Cardiac septum (tissue), 1 donor: ENCODE measurements at places on chromosomes 11 and 22. TPM values are rescaled to one million over a fixed set of nuclear protein-coding genes. Genes with fewer than 3 reads are reported as not detected.

Gene CCDC86
- 10.3 TPM for total RNA-seq

Gene LRRC55
- total RNA-seq: 0.13 TPM

Gene OR52I2
- not detected for total RNA-seq

Gene SLN
- 19.0 TPM for total RNA-seq

Gene OR52H1
- not detected for total RNA-seq

DNA sequence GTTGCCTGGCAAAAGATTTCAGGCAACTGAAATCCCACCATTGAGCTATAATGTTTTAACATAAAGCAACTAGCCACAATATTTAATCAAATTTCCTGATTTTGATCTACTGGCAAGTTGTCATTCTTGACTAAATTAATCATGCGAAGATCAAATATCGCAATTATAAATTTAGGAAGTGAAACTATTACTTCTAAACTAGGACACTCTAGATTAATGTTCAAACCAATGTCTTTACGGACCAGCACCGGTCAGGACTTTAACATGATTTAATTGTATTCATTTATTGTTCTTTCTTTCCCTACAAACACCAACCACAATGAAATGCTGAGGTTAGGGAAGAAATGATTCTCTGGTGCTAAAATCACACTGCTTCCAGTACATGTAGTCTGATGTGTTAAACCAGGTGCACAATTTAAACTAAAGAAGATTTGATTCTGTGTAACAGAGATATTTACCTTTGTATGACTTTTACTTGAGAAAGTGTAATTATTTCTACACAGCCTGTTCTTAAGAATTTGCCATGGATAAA, 14.9 kb downstream of the GAS2 start:
- DNase-seq: no peak

- DNase-seq: no peak
These were observed 2.0 kb upstream of the KDELR3 start for GRCh38 chr22:38465673-38466490.

DNA sequence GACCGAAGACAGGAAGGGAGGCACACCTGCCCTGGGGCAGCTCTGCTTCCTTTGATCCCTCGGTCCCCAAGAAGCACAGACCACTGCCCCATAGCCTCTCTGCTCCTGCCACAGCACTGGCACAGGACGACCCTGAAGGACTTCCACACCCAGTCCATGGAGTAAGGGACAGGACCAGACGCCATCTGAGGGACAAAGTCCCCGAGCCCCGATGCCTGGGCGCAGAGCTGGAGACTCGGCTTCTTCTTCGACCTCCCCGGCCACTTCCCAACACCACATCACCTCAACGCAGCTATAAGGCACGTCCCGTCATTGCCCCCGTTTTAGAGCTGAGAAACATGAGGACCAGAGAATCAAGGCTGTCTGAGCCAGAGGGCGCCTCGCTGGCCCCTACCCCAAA, 310.5 kb downstream of the BRD1 start:
- peak; percentile 68 for DNase-seq

GRCh38 chr11:62928011-62928410, 6.8 kb upstream of the CHRM1 start:
- peak; percentile 35 for DNase-seq
